ENCODE measurements at places on chromosomes 7 and 10.

GRCh38 chr10:130054021-130054420 is 56.6 kb downstream of the C10orf143 start:
- no peak for DNase-seq

DNA sequence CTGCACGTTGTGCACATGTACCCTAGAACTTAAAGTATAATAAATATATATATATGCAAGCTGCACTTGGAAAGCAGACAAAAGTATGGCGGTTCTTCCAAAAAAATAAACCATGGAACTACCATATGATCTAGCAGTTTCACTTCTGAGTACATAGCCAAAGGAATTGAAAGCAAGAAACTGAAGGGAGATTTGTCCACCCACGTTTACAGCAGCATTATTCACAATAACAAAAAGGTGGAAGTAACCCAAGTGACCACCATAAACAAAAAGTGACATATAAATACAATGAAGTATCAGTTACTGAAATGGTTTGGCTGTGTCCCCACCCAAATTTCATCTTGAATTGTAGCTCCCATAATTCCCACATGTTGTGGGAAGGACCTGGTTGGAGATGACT is 525.3 kb upstream of the CELF2 start:
- DNase-seq, result no peak

DNA sequence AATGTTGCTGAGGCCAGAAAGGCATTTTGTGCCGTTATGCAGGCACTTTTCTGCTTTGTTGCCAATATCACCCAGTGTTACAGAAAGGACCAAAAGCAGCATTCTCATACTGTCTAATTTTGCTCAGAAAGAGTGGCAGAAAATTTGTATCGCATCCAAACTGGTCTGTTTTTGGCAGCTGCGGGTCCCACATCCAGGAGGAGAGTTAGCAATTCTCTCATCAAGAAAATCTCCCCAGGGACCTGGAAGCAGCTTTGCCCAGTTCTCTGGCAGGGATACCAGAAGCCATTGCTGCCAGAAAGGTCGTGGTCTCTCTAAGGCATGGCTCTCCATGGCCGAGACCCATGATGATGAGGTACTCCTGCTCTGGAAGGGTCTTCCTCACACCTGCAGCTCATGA is 489.2 kb upstream of the ZMIZ1 start:
- DNase-seq, result no peak

DNA sequence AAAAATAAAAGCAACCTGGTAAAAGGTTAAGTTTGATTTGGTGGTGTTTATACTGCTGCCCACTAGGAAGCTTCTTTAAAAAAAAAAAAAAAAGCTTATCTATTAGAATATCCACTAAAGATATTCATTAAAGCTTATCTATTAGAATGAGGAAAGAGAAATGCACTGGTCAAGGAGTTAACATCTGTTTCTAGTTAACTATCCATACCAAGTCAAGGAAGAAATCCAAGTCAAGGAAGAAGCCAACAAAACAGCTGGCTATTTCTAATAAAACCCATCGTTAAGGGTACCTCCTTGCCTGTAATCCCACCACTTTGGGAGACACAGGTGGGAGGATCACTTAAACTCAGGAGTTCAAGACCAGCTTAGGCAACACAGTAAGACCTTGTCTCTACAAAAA is 82.6 kb downstream of the JMJD1C start:
- DNase-seq, result no peak

DNA sequence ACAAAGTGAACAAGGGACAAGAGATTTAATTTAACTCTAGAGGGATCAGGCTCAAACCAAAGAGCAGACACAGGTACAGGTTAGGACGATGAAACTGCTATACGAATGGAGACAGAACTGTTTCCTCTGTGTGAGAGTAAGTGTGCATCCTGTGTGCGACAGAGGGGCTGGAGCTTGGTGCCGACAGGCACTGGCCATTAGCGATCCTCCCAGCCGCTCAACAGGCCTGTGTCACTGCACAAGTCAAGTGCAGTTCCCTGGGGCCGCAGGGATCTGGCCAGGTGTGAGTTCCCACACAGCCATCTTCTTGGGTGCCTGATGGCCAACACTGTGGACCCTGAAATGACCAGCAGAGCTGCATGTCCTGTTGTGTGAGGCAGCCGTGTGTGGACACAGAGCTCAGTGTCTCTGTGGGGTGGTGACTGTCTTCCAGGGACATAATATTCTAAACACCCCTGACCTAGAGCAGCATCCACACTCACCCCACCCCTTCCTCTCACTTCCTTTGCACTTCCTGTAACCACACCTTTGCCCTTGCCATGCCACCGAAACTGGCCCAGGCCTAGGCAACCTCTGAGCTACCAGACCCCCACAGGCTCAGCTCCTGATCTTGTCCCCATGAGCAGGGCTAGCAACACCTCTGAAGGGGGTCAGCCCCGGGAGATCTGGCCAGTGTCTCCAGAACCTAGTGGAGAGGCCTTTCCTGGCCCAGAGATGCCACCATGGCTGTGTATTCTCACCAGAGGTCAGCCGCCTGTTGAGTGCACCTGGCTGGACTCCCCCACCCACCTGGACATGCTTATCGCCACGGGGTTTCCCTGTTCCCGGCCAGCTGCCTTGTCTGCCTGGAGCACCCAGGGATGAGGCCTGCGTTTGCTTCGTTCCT is 11.7 kb upstream of the TBRG4 start:
- no peak for DNase-seq

DNA sequence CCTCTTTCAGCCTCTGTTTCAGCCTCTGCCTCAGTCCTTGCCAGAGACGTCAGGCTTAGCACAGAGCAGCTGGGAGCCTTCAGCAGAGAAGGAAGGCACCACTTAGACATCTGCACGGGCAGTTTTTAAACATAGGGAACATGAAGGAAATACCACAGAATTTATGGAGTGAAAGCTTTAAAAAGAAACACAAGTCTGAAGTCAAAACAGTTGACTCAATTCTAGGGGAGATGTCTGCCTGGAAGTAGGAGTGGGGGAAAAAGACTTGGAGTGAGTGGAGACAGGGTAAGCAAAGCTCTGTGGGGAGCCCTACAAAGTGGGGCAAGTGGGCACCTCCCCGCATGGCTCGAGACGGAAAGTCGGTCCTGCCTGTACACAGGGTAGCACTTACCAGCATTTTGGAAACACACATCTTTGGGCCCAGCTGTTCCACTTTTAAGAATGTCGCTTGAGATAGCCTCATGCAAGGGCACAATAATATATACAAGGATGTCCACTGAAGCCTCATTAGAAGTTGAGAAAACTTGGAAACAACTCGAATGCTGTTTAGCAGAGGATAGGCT is 5.0 kb upstream of the TBXAS1 start:
- no peak for DNase-seq

DNA sequence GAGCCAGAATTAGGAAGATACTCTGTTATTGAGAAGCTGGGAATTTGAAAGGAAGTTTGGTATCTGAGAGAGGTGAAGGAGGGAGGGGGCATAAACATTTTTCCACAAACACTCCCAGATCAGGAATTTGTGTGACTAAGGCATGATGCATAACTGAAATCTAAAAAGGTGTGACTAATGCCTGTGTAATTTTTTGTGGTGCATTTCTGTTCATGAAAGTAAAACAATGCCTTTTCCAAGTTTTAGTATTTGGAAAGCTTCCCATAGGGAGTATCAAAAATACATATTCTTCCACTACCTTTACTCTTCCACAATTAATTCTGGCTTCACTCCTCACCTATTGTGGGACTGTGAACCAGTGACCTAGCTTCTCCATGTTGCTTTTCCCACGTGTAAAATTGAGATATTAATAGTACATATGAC is 56.4 kb upstream of the CAV2 start:
- peak; percentile 76 for DNase-seq

GRCh38 chr10:34626158-34626880 is 188.8 kb downstream of the PARD3 start:
- DNase-seq, result no peak

- no peak for DNase-seq
These were observed 90.0 kb upstream of the BMPER start for GRCh38 chr7:33815336-33815735.

DNA sequence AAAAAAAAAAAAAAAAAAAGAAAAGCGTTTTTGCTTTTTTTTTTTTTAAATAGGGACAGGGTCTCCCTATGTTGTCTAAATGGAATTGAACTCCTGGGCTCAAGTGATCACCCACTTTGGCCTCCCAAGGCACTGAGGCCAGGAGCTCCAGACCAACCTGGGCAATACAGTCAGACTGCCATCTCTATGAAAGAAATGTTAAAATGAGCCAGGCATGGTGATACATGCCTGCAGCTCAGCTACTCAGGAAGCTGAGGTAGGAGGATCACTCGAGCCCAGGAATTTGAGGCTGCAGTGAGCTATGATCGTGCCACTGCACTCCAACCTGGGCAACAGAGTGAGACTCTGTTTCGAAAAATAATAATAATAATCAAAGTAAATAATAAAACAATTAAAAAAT is 16.5 kb upstream of the LMTK2 start:
- DNase-seq, result no peak

GRCh38 chr7:138352570-138353461 is 107.2 kb upstream of the TRIM24 start:
- no peak for DNase-seq

GRCh38 chr7:139699640-139700504 is 77.9 kb downstream of the HIPK2 start:
- no peak for DNase-seq

GRCh38 chr7:38057829-38058228 is 120.2 kb upstream of the STARD3NL start:
- DNase-seq, result no peak

DNA sequence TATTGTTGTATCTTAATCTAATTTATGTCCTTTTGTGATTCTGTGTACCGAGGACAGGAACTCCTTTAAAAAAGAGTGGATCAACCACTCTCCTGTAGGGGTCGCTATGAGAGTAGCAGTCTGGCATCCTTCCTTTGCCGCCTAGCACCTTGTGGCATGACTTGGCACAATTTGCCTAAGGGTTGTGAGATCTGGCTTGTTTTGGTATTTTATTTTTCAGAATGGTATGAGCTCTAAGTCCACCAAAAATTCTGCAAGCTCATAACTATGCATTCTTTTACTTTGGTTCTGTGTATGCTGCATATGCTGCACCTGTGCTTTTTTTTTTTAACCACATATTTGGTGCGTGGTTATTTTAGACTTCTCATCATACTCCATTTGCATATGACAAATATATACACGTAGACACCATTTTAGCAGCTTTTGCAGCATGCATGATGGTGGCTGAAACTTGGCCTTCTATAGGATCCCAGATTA is 112.8 kb downstream of the CDK14 start:
- DNase-seq, result no peak

DNA sequence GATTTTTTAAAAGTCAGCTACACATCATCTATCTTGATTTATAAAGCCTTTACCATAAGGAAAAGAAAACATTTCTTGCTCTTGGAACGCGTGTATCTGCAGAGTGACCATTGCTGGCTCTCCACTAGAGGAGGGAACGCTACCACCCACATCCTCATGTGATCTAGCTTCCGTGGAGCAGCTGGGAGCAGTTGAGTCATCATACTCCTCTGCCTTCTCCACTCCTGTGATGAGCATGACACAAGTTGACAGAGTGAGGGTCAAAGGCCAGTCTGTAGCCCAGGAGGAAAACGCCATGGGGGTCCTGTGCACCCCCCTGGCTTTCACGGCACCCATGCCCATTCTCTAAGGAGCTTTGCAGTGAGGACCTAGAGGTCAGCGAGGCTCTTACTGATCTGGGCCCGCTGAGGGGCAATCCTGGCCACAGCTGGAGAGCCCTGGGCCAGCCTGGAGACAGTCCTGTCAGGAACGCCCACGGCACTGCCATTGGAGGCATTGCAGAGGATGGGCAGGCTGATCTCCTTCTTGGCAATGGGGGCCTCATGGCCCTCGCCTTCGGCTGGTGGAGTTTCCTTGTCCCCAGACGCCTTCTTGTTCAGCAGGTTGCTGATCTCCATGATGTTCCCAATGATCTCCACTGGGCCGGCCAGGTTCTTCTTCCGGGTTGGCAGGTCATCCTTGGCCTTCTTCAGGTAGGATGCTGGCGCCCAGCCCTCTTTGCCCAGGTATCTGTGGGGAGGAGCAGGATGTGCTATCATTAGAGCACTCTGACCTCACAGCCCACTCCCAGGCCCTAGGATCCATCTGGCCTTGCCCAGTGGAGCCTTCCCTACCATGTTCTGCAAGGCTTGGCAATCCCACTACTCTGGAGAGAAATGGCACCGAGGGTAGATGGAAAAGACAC is 119.2 kb downstream of the NEURL1 start:
- peak; percentile 31 for DNase-seq

GRCh38 chr7:66779669-66780409 is 39.3 kb downstream of the RABGEF1 start:
- DNase-seq, result no peak

GRCh38 chr10:35448687-35449662 is 112.7 kb downstream of the CCNY start:
- DNase-seq, result no peak
